Myocyte (in vitro differentiated cells): ENCODE measurements at places on chromosomes 11 and 22. TPM values are rescaled to one million over a fixed set of nuclear protein-coding genes. Genes with fewer than 3 reads are reported as not detected.
A peak's percentile ranks its signal among the peaks of the same experiment; 100 is the strongest.

The PGA5 gene
- total RNA-seq: 18.1 and 29.7 TPM in 2 replicates

The SPDYC gene
- total RNA-seq: not detected in 2 replicates

The MOGAT2 gene
- total RNA-seq: not detected in 2 replicates

The VWCE gene
- 2.1 and 2.7 TPM in 2 replicates for total RNA-seq

The SLC43A1 gene
- total RNA-seq: 9.1 and 11.0 TPM in 2 replicates

The MRGPRF gene
- 0.21 TPM in 1 of 2 replicates, not detected in the other for total RNA-seq

The PHF5A gene
- 40.0 and 47.2 TPM in 2 replicates for total RNA-seq

The CAVIN3 gene
- 124 and 168 TPM in 2 replicates for total RNA-seq

The ASPHD2 gene
- total RNA-seq: 0.21 and 0.83 TPM in 2 replicates

The APOA5 gene
- not detected in 2 replicates for total RNA-seq

The ENTHD1 gene
- not detected in 2 replicates for total RNA-seq

GRCh38 chr11:83441171-83441570 is 155.0 kb upstream of the CCDC90B start:
- no peak for DNase-seq

GRCh38 chr22:23969071-23969470 is 2.4 kb downstream of the DDTL start:
- no peak for DNase-seq

GRCh38 chr11:131597890-131598289 is 227.5 kb downstream of the NTM start:
- DNase-seq: no peak

DNA sequence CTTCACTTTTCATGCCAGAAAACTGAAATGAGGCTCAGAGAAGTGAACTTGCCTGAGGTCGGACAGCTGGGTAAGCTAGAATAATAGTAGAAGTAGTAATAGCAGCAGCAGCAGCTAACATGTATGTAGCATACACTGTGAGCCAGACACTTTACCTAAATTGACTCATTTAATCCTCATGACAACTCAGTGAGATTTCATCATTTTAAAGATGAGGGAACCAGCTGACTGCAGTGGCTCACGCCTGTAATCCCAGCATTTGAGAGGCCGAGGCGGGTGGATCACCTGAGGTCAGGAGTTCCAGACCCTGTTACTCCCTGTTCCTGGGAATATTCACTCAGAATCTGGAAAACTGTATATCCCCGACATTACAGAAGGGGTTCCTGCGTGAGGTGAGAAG is 154.5 kb downstream of the DBX1 start:
- DNase-seq: no peak

- no peak for DNase-seq
These were observed 32.1 kb downstream of the DAGLA start for GRCh38 chr11:61712314-61712713.

DNA sequence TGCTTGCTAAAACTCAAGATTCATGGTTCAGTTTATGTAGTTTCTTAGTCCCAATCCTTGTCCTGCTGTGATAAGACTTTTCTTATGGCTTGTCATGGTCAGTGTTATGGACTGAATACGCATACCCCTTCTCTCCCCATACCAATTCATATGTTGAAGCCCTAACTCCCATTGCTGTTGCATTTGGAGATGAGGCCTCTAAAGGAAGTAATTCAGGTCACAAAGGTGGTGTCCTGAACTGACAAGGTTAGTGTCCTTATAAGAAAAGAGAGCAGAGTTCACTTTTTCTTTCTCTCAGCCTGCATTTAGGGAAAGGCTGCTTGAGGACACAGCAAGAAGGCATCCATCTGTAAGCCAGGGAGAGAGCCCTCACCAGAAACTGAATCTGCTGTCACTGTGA is 618.2 kb downstream of the LRRC4C start:
- DNase-seq: no peak

DNA sequence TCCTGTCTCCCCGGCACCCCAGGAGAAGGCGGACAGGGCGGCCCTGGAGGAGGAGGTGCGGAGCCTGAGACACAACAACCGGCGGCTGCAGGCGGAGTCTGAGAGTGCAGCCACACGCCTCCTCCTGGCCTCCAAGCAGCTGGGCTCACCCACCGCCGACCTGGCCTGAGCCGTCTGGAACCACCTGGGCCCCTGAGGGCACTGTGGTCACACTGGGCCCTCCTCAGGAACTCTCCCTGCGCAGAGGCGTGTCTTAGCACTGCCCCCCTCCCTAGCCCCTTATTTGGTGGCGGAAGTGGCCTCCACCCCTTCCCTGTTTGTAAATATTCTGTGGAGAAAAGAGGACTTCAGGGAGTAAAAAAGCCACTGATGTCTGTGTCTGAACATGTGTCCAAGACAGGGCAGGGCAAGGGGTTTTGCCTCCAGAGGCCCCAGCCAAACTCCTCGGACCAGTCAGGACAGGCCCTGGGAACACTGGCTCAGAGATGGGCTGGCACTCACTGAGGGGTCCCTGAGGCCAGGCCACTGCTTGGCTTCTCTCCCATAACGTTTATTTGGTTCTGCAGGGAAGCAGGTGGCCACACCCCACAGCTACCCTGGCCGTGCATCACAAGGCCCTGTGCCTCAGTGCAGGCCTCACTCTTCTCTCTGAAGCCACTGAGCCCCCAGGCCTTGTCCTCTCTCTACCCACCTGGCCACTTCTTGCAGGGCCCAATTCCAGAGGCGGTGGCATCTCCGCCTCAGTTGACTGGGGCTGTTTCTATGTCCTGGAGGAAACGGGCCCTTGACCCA is 12.0 kb downstream of the RELA start:
- no peak for DNase-seq

DNA sequence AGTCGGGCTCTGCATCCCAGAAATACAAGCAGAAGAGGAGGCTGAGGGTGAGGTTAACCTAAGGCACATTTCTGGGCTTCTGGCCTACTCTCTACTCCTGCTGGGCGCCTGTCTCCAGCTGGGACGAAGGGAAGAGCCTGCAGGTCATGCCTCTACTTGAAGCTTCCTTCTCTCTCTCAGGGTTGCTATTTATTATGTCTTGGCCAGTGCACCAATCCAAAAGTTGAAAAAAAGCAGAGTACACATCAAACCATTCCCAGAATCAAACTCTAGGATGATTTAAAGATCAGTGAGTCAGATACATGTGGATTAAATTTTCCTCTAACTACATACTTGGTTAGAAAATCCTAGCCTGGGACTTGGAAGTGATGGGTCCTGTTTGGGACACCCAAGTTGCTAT is 60.2 kb upstream of the CDON start:
- peak; percentile 21 for DNase-seq

GRCh38 chr11:44033411-44033850 is 14.3 kb upstream of the ACCSL start:
- no peak for DNase-seq

DNA sequence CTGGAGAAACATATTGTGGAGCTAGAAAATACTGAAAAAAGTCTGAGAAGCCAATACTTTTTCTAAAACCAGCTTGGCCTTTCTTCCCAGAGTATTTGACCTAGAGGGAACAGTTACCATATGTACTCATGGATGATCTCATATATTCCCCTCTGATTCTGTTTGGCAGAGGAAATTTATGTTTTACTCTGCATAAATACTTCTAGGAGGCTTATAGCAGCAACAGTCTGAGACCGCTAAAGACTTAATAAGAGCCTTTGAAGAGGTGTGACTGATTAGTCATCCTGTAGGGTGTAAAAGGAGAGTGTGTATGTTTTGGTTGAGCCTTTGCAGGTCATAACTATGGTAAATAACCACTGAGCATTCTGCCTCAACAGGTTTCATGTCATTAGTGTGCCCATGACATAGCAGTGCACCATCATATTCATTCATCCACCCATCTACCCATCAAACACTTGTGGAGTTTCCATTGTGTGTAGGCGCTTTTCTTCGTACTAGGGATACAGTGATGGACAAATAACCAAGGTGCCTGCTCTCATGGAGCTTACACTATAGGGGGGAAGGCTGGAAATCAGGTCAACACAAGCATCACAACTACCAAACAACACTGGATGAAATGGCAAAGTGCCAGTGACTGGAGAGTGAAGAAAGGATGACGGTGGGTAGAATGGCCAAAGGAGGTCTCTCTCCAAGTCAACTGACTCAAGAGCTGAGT is 44.5 kb downstream of the TRAF6 start:
- no peak for DNase-seq

DNA sequence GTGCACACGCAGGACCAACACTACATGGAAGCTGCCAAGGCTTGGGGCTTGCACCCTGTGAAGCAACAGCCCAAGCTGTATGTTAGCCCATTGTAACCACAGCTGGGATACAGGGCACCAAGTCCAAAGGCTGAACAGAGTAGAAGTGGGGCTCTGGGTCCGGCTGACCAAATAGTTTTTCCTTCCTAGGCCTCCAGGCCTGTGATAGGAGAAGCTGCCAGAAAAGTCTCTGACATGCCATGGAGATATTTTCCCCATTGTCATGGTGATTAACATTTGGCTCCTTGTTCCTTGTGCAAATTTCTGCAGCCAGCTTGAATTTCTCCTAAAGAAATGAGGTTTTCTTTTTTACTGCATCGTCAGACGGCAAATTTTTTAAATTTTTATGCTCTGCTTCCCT is 941.2 kb downstream of the FAM181B start:
- DNase-seq: no peak

- DNase-seq: peak; percentile 76
These were observed 19.9 kb downstream of the MMP10 start for GRCh38 chr11:102760344-102761035.

- peak; percentile 20 for DNase-seq
These were observed 20.1 kb upstream of the SCGB1D1 start for GRCh38 chr11:62169935-62170334.

DNA sequence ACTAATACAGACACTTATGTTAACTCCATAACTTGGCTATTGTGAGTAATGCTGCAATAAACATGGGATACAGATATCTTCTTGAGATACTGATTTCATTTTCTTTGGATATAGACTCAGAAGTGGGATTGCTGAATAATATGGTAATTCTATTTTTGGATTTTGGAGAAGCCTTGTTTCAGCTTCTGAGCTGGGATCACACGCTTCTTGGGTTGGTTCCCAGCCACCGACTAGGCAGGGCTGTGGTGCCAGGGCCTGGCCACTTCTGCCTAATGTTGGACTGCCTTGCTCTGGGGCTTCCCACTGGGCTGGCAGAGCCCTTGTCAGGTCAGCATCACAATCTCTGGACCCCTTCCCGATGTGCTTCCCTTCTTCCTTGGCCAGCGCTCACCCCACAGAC is 14.0 kb upstream of the MCHR1 start:
- peak; percentile 81 for DNase-seq

- no peak for DNase-seq
These were observed 103.3 kb upstream of the NNMT start for GRCh38 chr11:114192841-114193389.

- DNase-seq: no peak
These were observed 11.9 kb downstream of the B3GNT6 start for GRCh38 chr11:77046060-77046501.

DNA sequence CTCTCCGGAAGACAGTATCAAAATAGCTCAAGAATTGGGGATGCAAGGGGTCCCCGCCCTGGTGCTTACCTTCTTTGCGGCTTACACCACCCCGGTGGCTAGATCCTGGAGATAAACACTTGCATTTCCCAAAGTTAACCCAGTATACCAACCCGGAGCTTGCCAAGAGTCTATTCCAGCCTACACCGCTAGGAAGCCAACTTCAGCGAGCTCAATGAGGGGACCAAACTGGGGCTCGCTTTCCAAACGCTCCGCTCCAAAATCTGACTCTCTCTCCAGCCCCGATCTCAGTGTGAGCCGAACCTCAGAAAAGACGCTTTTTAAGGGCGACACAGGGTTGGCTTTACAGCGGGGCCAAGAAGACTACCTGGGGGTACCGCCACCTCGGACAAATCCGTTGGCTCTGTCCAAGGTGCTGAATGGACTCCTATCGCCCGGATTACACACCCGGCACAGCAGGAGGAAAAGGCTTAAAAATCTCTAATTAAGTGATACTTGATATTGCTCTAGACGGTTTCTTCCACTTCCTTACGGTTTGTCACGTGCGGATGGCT is 20.1 kb upstream of the BDNF start:
- DNase-seq: peak; percentile 71

DNA sequence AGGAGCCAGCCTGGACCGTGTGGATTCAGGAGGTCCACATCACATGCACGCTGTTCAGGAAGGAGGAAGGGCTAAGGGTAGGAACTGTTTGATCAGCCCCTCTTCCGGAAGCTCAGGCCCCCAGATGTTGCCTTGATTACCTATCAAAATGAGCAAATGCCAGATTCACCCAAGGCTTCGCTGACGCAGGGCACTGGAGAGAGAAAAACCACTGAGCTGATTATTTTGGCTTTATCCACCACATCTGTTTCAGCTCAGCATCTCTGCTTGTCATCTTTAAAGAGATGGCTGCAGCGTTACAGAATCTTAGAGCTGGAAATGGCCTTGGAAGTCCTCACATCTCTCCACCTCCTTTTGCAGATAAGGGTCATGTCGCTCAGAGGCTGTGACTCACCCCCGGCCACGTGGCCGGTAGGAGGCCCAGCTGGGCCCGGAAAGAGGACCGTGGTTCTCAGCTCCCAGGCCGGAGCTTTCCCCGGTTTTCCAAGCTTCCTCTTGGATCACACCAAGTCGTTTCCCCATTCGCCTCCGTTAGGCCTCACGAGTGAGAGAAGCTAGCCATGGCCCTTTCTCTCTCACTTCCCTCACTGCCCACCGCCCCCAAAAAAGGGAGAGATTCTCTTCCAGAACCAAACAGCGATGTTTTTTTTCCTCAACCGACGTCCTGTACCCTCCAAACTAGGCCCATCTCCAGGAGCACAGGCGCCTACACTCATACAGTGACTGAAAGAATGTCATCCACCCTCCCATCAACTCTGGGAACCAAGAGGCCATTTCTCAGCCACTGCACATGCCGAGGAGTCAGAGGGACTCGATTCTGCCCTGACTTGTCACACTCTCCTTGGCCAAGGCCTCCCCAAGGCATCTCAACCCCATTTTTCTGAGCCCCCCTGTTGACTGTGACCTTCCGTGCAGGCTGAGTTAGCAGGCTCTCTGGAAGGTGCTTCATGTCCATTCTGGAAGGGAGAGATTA is 37.6 kb downstream of the LIF start:
- DNase-seq: peak; percentile 65

DNA sequence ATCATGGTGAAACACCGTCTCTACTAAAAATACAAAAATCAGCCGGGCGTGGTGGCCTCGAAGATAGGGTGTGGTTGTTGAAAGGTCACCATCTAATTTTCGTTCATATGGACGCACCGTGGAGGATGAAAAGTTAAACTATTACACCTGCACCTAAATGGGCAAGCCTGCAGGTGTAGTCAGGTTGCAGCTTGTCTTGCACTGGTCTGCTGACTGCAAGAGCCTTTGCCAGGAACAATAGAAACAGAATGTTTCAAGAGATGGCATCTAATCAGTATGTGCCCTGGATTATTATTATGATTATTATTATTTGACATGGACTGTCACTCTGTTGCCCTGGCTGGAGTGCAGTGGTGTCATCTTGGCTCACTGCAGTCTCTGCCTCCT is 908 bp downstream of the NADSYN1 start:
- DNase-seq: no peak

DNA sequence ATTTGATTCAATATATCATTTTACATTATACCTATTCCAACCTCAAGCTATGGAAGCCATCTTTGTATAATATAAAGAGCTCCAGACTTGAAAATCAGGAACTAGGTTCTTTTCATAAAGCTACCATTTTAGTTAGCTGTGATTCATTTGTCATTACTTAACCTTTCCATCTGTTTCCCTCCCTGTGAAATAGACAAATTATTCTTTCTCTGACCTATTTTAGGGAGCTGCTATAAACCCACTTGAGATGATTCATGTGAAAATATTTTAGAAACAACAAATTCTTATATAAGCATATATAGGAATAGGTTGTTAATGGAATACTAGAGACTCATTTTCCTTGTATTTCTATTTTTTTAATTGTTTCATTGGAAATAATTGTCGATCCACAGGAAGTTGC is 1012.1 kb downstream of the OPCML start:
- DNase-seq: no peak

GRCh38 chr11:57134284-57134683 is 47.5 kb upstream of the LRRC55 start:
- DNase-seq: no peak
